IPS DF 6.9 (cell line): ENCODE measurements at places on chromosomes 12 and 14.

GRCh38 chr12:105262461-105263184 lies 26.6 kb upstream of the APPL2 start:
- DNase-seq: no peak

DNA sequence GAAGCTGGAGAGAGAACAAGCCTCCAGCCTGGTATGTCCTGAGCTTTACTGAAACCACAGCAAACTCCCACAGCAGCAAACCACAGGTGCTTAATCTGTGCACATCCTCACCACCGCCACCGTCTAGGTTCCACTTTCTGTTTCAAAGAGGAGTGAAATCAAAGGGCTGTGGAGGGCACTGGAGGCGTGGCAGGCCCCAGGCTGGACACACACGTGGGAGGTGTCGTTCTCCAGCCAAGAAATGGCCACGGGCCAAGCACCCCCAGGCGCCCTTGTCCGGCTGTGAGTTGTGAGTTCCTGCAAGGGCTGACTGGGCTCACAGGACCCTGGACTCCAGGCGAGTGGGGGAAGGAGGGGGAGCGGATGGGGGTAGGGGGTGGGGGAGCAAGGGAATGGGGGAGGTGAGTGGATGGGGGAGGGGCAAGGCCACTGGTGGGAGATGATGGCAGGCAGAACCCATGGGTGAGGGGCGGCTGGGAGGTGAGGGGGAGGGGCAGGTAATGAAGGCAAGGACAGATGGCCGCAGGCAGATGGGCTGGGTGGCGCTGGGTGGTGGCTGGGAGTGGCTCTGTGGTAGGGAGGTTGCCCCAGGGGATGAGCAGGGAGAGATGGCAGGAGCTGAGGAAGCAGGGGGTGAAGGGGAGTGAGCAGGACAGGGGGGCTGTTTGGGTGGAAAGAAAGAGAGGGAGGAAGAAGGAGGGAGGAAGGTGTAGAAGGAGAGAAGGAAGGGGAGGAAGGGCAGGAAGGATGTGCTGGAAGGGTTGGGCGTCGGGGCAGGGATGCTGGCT lies 86.7 kb downstream of the NCOR2 start:
- no peak for DNase-seq

- no peak for DNase-seq
These were observed 154.1 kb upstream of the PELI2 start for GRCh38 chr14:55964091-55964490.

GRCh38 chr12:30010071-30011052 lies 226.6 kb upstream of the TMTC1 start:
- no peak for DNase-seq

DNA sequence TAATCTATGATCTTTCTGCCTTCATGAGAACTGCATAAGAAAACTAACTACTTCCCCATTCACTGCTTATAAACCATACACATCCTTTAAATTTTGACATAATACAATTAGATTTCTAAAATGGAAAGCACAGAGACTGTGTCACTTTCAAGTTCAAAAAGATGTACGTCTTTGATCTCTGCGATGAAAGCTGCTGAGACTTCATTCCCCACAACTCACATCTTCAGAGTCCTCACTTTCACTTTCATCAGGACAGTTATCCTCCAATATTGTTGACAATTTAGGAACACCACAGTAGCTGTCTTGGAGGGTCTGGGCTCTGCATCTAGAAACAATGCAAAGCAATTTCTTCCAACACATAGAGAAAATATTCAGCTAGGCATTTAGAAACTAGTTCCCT lies 47.9 kb upstream of the KCNC2 start:
- no peak for DNase-seq

- no peak for DNase-seq
These were observed 298.2 kb downstream of the RPAP3 start for GRCh38 chr12:47407463-47408129.

DNA sequence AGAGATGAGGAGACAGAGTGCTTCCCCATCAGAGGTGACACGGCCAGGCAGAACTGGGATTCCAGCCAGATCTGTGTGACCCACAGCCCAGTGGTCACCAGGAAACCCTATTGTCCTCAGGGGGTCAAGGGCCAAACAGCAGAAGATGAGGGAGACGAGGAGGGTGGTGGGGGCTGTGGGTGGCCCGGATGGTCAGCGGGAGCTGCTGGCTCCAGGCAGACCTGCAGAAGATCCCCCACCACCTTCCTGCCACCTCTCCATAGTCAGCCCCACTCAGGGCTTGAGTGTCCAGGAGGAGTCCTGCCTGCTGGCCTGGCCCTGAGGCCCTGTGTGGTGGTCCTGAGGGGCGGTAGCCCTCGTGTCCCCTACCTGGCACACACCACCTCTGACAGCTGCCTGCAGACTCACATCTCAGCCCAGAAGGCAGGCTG lies 136.8 kb downstream of the CALM1 start:
- no peak for DNase-seq

GRCh38 chr14:54981698-54982097 lies 45.2 kb downstream of the WDHD1 start:
- no peak for DNase-seq

- no peak for DNase-seq
These were observed 4.4 kb downstream of the MLH3 start for GRCh38 chr14:75046899-75047298.

DNA sequence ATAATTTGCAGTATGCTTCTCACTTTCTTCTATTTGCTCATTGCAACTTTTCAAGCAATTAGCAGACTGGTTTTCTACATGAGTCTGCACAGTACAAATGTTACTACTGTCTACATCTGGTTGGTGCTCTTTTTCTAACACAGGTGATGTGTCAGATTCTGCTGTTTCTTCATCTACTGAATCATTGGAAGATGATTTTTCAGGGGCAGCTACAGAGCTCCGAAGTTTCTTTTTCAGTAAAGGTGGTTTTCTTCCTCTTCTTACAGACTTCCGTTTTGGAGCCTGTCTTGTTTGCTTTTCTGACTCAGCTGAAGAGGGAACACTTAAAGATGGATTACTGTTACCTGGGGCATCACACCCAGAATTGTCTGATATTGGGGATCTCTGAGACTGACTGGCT lies 62.1 kb downstream of the SCAF11 start:
- DNase-seq: no peak

DNA sequence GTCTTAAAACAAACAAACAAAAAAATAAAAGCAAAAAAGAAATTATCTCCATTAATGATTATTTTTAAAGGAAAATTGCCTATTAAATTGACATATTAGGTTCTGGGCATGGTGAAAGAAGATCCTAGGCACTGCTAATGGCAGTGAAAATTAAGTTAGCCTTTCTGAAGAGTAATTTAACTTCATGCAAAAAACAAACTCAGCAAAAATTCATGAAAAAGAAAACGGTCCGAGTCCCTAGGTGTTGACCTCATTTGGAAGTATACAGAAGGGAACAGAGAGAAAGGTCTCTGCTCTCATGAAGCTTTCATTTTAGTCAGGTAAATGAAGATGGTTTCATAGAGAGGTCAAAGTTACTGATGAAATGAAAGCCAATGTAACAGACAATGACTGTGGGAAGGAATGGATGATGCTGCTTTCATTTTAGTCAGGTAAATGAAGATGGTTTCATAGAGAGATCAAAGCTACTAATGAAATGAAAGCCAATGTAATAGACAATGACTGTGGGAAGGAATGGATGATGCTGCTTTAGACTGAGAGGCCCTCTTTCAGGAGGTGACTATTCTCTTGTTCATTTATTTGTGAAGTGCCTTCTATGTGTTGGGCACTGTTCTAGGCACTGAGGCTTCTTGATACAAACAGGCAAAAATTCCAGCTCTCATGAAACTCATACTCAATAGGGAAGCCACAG lies 50.1 kb downstream of the OVCH1 start:
- no peak for DNase-seq

GRCh38 chr12:77943466-77943865 lies 112.8 kb downstream of the NAV3 start:
- no peak for DNase-seq

GRCh38 chr14:102282751-102283465 lies 22.1 kb downstream of the MOK start:
- DNase-seq: no peak

- no peak for DNase-seq
These were observed 90.0 kb downstream of the GALNT9 start for GRCh38 chr12:132239392-132239791.

DNA sequence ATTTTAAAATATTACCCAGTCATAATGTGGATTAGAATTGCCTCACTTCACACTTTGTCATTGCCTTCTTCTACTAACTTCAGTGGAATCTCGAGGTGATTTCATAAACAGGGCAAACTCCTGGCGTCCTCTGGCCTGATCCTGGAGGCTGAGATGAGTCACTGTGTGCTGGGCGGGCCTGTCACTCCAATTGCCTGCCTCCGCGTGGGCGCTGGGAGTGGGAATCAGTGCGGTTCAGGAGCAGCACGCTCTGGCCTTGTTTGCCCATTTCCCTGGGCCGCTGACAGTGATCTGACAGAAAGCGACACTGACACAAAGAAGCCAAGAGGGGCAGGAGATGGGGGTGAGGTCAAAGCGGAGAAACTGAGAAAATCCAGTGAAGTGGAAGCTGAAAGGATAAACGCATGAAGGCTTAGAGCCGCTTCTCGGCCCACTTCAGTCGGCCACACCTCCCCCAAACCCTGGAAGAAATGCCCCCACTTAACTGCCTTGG lies 29.7 kb downstream of the LGR5 start:
- DNase-seq: no peak
